ENCODE measurements at places on chromosomes 11 and 22.
A peak's percentile ranks its signal among the peaks of the same experiment; 100 is the strongest.

- no peak for DNase-seq
Observed at GRCh38 chr11:123235117-123235655, 40.1 kb upstream of the CLMP start.

DNA sequence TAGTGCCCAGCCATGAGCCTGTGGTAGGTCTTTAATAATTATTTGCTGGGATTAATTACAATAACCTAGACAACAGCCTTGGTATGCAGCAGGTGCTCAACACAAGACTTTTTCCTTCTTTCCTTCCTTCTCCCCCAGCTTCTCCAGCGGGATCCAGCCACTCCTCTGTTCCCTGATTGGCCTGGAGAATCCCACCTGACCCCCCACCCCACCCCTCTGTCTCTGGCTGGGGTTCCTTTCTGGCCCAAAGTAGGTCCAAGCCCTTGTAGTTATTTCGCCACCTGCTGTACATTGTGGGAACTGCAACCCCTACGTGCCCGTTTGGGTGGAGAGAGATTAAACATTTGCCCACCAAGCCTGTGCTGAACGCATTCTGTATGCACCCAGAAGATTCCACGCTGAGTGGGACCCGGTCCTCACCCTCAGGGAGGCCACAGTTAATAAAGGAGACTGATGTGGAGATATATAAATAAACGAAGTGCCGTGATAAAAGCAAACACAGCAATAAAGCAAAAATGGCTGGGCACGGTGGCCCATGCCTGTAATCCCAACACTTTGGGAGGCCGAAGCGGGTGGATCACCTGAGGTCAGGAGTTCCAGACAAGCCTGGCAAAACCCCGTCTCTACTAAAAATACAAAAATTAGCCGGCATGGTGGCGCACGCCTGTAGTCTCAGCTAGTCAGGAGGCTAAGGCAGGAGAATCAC is 32.1 kb upstream of the DGKZ start:
- peak; percentile 71 for DNase-seq

GRCh38 chr22:36318442-36318841 is 65.5 kb downstream of the APOL1 start:
- DNase-seq, result no peak

GRCh38 chr11:79342686-79343085 is 98.1 kb downstream of the TENM4 start:
- DNase-seq, result no peak

DNA sequence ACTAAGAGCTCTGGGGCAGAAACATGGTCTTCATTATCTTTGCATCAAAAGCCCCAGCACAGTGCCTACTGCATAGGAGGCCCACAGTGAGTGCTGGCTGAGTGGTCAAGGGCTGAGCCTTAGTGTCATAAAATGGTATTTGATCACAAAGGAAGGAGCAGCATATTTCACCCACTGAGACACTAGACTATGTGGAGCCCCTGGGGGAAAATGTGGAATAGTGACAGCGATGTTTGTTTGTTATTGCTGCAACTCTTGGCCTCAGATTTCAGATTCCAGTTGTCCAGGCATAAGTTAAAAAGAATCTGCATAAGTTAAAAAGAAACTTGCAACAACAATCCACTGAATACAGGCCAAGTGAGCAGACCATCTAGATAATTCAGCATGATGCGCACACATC is 7.0 kb downstream of the KIRREL3 start:
- no peak for DNase-seq

DNA sequence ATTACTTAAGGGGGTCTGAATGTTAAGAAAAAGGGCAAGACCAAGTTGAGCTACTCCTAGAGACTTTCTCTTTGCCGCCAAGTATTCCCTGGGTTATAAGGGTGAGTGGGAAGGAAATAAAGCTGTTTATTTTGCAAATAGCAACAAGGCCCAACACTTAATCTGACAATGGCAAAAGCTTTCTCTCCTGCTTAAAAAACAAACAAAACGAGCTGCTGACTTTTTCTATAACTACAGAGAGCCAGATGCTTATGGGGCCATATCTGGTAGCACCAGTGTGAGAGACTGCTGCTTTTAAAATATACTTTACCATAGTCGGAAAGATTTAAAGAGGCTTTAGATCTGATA is 2.3 kb upstream of the KDM2A start:
- DNase-seq, result no peak
